ENCODE measurements at places on chromosomes 5 and 9. TPM values are rescaled to one million over a fixed set of nuclear protein-coding genes. Genes with fewer than 3 reads are reported as not detected.

FLT4 gene
- 2.6 TPM for total RNA-seq

ZNF354C gene
- 1.6 TPM for total RNA-seq

LRRC70 gene
- total RNA-seq = not detected

FGF1 gene
- 1.9 TPM for total RNA-seq

BNIP1 gene
- 9.2 TPM for total RNA-seq

WHRN gene
- 0.16 TPM for total RNA-seq

BASP1 gene
- total RNA-seq = 4.0 TPM

DNA sequence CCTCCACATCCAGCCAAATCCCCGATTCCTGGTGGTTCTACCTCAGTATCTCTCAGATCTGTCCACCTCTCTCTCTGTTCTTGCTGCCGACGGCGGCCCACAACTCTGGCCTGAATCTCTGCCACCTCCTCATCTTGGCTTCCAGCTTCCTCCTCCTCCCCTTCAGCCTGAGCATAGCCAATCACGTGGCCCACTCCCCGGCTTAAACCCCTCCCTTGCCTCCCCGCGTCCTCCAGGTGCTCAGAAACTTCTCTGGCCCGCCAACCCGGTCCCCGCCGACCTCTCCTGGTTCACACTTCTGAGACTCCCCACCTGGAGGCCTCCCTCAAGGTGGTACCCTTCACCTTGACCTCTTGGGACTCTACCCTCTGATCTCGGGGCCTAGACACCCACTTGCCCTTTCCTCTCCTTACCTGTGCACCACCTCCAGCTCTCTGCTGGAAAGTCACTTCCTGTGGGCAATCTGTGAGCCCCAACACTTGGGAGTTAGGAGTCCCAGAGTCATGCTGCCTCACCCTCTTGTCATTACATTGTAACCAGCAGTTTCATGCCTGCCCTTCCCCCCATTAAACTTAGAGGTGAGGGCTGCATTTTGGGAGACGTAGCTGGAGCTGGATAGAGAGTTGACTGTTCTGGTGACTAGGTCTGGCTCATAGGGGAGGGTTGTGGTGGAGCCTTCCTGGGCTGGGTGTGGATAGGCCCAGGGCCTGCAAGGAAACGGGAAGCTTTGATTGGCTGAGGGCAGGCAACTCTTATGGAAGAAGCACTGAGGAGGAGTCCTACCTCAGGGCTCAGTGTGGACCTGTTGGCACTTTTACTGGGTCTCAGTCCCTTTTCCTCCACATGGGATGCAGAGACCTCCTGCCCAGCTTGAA is 4.5 kb upstream of the SET start:
- H3K4me3 ChIP-seq = peak overlapping the region; percentile 46
- H3K36me3 ChIP-seq = no peaks in the 10 kb centered on the region
- no peaks in the 10 kb centered on the region for H3K27me3 ChIP-seq
- peaks cover 6% of the 10 kb centered on the region for H3K4me1 ChIP-seq
- peak overlapping the region; percentile 57 for H3K27ac ChIP-seq
- DNase-seq = peak; percentile 40

GRCh38 chr9:132381966-132382541 is 24.6 kb downstream of the TTF1 start:
- no peaks in the 10 kb centered on the region for H3K4me1 ChIP-seq
- H3K27ac ChIP-seq = no peak overlapping the region
- no peak for DNase-seq
- H3K27me3 ChIP-seq = no peaks in the 10 kb centered on the region

GRCh38 chr5:172823840-172824362 is 10.2 kb upstream of the ERGIC1 start:
- no peak for DNase-seq
- H3K27ac ChIP-seq = no peak overlapping the region
- no peaks in the 10 kb centered on the region for H3K4me1 ChIP-seq
- H3K36me3 ChIP-seq = no peaks in the 10 kb centered on the region
- H3K4me3 ChIP-seq = no peak overlapping the region

- H3K27ac ChIP-seq = no peak overlapping the region
- no peaks in the 10 kb centered on the region for H3K4me1 ChIP-seq
- DNase-seq = no peak
- H3K36me3 ChIP-seq = no peaks in the 10 kb centered on the region
These were observed 182.4 kb downstream of the NFIB start for GRCh38 chr9:14131356-14132088.

DNA sequence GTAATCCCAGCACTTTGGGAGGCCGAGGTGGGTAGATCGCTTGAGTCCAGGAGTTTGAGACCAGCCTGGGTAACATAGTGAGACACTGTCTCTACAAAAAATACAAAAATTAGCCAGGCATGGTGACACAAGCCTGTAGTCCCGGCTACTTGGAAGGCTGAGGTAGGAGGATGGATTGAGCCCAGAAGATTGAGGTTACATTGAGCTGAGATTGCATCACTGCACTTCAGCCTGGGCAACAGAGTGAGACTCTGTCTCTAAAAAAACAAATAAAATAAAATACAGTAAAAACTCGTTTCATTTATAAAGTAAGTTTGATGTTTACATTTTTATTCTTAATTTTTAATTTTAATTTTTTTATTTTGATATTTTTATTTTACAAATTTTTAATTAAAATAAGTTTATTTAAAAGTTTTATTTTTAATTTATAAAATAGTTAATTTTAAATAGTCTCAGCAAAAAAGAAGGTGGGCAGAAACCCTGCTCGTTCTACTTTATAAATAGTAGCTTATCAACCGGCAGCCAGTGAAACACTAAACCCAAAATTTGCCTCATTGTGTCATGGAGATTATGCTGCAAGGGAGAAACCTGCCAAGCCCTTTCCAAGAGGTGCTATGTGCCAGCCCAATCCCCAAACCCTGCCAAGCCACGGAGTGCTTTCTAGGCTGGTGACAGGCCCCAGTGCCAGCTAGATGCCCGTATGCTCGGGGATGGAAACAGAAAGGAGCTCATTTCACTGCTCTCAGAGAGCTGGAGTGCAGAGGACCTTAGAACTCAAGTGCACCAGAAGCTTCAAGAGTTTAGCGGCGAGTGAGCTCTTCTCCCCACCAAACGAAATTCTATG is 38.9 kb downstream of the SERINC5 start:
- H3K27ac ChIP-seq = no peak overlapping the region
- H3K4me3 ChIP-seq = no peak overlapping the region
- H3K36me3 ChIP-seq = no peaks in the 10 kb centered on the region
- H3K27me3 ChIP-seq = no peaks in the 10 kb centered on the region
- peaks cover 20% of the 10 kb centered on the region for H3K4me1 ChIP-seq

DNA sequence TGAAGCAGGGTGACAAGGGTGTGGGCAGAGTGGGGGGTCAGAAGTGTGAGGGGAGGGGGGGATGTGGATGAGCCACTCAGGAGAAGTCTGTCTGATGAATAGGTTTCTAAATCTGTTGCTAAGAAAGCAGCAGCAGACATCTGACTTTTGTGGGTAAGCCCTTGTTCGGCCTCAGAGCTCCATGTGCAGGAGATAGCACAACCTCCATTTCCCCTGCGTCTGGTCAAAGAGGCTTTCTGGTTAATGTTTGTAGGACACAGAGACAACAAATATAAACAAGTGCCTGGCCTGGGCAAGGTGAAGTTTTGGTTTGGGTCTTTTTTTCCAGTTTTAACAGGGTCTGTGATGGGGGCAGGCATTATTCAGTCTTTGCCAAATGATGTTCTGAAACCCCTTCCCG is 57.0 kb upstream of the GNE start:
- H3K4me3 ChIP-seq = no peak overlapping the region
- H3K36me3 ChIP-seq = no peaks in the 10 kb centered on the region
- no peaks in the 10 kb centered on the region for H3K4me1 ChIP-seq
- H3K27ac ChIP-seq = no peak overlapping the region
- DNase-seq = no peak

GRCh38 chr9:37911271-37911681 is 7.3 kb upstream of the SLC25A51 start:
- no peaks in the 10 kb centered on the region for H3K4me1 ChIP-seq
- no peak overlapping the region for H3K4me3 ChIP-seq
- H3K36me3 ChIP-seq = no peaks in the 10 kb centered on the region
- H3K27me3 ChIP-seq = no peaks in the 10 kb centered on the region
- H3K27ac ChIP-seq = no peak overlapping the region

DNA sequence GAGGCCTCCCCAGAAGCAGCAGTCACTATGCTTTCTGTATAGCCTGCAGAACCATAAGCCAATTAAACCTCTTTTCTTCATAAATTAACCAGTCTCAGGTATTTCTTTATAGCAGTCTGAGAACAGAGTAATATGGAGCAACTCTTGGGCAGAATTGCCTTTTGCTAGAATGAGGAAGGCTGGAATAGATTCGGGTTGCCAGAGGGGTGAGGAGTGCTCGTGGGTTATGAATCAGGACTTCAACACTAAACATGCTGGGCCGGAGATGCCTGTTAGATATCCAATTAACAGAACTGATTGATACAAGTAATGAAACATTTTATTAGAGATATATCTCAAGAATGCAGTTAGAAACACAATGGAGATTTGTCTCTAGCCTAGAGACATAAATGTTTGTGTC is 140.9 kb upstream of the MAP3K1 start:
- H3K27ac ChIP-seq = no peak overlapping the region
- H3K27me3 ChIP-seq = no peaks in the 10 kb centered on the region
- DNase-seq = no peak
- no peak overlapping the region for H3K4me3 ChIP-seq
- H3K4me1 ChIP-seq = no peaks in the 10 kb centered on the region

DNA sequence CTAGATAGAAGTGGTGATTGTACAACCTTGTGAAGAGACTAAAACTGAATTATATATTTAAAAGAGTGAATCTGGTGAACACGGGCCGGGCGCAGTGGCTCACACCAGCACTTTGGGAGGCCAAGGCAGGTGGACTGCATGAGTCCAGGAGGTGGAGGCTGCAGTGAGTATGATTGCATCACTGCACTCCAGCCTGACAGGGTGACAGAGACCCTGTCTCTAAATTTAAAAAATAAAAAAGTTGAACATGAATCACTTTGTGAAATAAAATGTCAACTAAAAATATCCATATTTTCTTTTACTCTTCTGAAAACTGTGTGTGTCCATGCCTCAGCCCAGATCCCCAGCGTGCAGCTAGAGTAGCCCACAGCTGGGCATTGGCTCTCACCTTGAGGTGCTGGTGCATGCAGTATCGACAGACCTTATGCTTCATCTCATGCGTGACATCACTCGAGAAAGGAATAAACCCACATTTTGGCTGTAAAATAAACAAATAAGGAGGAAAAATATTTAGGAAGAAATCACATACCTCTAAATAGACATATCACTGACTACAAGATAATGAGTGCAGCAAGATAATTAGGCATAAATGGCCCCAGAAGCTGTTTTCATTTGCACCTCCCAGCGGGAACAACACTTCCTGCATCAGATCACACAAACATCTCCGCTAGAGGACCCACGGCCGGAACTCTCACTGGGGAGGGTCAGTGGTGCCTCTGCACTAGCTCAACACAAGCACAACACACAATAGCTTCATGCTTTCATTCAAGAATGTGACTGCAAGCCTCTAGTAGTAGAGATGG is 22.1 kb downstream of the IPPK start:
- no peak overlapping the region for H3K4me3 ChIP-seq
- no peaks in the 10 kb centered on the region for H3K27me3 ChIP-seq
- H3K36me3 ChIP-seq = peaks cover 69% of the 10 kb centered on the region
- no peak for DNase-seq

DNA sequence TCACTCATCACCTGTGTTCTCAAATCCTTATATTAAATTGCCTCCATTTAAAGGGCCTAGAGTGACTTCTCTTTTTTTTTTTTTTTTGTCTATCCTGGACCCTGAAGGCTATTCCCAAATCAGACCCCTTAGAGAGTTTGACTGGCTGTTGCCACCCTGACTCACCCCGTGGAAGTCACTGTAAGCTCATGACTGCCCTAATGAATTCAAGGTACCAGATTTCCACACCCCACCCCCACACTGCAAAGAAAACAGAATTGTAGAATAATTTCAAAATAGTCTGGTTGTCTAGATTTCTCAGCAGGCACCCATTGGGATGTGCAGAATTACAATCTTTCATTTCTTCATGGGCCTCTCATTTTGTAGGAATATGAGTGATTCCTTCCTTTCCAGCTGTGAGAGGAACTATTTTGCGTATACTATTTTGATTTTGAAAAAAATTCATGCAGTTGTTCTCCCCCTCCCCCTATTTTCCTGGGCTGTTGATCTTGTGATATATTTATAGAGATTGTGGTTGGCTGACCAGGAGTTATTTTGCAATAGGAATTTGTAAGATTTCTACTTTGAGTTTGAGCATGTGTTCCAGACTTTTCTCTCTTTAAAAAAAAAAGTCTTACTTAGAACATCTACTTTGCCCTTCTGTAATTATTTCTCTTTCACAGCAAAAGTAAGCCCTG is 79.1 kb downstream of the ZNF618 start:
- no peaks in the 10 kb centered on the region for H3K36me3 ChIP-seq
- peaks cover 11% of the 10 kb centered on the region for H3K4me1 ChIP-seq
- H3K4me3 ChIP-seq = no peak overlapping the region
- no peaks in the 10 kb centered on the region for H3K27me3 ChIP-seq
- DNase-seq = no peak

- H3K27ac ChIP-seq = no peak overlapping the region
- no peaks in the 10 kb centered on the region for H3K36me3 ChIP-seq
- no peak overlapping the region for H3K4me3 ChIP-seq
- no peaks in the 10 kb centered on the region for H3K4me1 ChIP-seq
- DNase-seq = no peak
- no peaks in the 10 kb centered on the region for H3K27me3 ChIP-seq
These were observed 276.9 kb downstream of the CDH9 start for GRCh38 chr5:26761446-26761845.

- no peaks in the 10 kb centered on the region for H3K36me3 ChIP-seq
- no peak overlapping the region for H3K4me3 ChIP-seq
- peaks cover 20% of the 10 kb centered on the region for H3K4me1 ChIP-seq
- no peaks in the 10 kb centered on the region for H3K27me3 ChIP-seq
These were observed 229.5 kb upstream of the NMUR2 start for GRCh38 chr5:152634586-152634985.

GRCh38 chr5:1540166-1540565 is 16.4 kb upstream of the LPCAT1 start:
- H3K27me3 ChIP-seq = no peaks in the 10 kb centered on the region
- H3K4me3 ChIP-seq = no peak overlapping the region
- H3K27ac ChIP-seq = no peak overlapping the region
- no peaks in the 10 kb centered on the region for H3K4me1 ChIP-seq
- no peaks in the 10 kb centered on the region for H3K36me3 ChIP-seq
- DNase-seq = no peak

All from gastrocnemius medialis (tissue), 4 donors.